Fibroblast of skin of abdomen (primary cell): ENCODE measurements at places on chromosomes 16 and 17.

DNA sequence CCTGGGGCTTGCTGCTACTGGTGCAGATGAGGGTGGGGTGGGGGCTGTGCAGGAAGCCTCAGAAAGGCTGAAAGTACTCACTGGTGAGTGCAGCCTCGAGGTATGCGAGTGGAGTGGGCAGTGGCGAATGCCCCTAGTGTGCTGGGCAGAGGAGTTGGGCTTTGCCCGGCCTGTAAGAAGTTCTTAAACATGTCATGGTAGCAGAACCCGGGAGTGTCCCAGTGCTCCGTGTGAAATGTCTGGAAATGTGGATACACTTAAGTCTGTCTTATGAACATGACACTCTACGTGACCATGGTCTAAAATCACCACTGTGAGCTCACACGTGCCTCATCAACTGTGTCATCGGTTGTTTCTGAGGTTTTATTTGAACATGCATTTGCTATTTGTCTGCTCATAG, 1.7 kb downstream of the SMTNL2 start:
- DNase-seq = no peak

DNA sequence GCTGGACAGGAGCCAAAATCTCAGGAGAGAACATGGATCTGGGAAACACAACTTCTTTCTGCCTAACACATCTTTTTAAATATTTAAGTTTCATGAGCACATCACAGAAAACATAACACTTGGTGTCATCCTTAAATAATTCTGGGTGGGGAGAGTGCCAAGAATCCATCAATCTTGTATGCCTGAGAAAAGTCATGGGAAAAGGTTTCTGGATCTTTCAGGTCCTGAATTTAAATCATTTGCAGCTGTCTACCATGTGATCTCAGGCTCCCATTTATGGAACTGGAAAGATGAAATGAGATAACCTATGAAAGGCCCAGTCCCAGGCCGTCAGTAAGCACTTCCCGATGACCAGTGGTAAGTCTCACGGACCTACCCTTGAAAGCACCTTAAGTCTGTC, 15.1 kb downstream of the CDH11 start:
- DNase-seq = peak; percentile 78

DNA sequence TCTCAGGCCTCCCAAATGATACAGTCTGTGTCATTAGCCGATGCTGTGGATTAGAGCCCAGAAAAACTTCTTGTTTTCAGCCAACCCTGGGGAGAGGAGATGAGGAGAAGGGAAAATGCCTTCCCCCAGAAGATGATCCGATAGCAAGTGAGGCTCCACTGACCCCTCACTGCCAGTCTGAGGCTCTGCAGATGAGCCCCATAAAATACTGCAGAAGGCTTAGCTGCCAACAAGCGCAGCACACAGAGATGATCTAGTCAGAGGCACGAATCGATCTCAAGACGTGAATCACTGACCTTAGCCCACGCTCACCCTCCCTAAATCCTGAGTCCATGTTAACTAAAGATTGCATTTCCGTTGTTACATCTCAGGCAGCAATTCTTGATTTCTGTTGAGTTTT, 31.5 kb downstream of the SALL1 start:
- peak; percentile 22 for DNase-seq

DNA sequence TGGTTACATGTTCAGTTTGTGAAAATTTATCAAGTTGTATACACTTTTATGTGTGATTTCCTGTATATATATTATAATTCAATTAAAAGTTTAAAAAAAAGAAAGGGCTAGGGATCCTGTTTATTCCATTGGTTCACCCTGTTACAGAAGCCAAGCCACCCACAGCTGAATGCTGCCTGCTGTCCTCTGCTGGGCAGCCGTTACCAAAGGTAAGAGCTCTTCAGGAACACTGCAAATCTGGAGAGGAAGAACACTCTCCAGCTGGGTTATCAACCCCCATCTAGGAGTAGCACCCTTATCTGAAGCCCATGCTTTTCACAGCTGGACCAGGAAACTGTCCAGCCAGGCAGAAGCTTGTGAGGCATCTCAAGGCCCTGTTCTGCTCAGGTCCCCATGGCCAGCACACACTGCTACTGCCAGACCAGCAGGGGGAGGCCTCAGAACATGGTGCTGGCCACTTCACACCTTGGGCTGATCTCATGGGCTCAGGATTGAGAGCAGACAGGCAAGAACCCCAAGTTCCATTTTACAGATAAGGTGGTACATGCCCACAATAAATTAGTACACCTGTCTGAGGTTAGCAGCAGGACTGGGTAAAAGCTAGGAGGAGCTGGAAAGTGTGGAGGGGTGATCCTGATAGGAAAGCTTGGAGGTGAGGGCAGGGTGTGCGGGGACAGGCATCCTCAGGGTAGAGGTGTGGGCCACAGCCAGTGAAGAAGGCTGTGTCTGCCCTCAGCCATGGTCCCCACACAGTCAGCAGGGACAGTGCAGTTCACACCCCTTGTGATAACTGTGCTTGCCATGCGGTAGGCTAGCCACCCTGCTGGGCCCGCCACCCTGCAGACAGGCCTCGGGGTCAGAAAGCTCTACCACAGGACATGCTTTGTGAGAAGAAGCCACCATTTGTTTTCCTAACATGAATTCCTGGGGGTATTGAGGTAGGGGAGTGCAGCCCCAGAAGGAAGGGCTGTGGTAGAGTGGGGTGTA, 54.3 kb upstream of the SREBF1 start:
- peak; percentile 66 for DNase-seq

DNA sequence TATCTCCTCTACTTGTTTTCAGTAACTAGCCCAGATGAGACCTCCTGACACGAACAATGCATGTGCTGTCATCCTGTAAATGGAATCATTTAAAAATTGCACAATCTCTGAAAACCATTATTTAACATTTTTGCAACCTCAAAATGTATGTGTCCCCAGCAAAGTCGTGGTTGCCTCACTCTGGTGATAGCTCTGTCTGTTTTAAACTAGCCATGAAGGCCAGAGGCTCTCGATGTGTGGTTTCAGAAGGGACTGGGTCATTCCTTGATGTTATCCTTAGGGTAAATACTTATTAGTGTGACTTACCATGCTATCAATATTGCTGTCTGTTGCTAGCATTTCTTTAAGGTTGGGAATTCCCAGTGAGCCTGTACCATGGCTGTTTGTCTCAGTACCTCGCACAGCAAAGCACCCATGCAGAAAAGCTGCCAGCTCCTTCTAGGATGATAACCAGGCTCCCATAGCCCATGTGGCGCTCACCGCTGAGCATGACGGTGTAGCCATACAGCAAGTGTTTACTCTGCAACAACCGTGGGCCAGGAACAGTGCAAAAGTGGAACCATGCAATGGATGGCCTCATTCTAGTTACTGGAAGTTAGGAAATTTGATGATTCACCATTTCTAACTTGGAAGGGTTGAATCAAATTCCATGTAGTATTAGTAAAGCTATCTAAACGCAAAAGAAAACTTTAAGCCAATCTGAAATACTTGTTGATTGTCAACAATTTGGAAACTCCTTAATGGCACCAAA, 2.9 kb upstream of the PGS1 start:
- DNase-seq = peak; percentile 92

DNA sequence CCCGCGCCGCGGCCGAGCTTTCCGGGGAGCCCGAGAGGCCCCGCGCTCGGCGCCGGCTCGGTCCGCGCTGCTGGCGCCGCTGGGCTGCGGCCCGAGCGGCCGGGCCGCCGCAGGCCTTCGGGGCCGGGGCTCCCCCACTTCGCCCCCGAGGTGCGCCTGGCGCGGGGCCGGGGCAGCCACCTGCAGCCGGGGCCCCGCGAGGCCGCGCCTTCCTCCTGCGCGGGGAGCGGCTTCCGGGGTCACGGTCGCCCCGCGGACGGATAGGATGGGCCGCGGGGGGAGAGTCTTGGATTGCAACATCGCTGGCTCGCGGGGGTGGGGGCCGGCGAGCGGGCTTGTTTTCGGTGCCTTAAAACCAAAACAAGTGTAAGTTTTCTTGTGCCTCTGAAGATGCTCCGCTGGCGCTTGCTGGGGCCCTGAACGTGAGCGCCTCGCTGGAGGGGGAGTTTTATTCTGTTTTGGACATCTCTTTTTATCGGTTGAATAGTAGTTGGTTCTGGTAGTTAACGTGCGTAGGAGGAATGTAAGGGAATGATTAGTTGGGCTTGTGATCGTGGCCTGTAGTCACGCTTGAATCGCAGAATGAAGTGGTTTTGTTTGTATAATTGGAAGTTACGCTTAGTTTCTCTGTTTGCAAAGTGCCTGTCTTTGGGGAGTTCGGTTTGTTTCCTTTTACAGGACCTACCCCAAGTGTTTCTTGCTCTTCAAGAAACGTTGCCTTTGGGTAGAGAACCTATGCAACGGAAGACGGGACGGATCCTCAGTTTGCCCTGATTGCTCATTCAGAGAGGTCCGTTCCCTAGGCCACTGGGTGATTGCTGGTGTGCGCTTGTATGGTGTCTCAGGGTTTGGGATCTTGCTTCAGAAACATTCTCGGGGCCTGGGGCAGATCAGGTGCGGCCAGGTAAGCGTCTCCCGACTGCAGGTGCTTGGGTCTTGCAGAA, 724 bp downstream of the UBE2I start:
- peak; percentile 25 for DNase-seq
